ENCODE measurements at places on chromosomes 6 and 20.

- no peak for DNase-seq
These were observed 6.5 kb upstream of the BCAS4 start for GRCh38 chr20:50788045-50788991.

- peak; percentile 24 for DNase-seq
These were observed 201.8 kb upstream of the LRFN2 start for GRCh38 chr6:40788661-40789655.

- peak; percentile 75 for DNase-seq
These were observed 699 bp upstream of the HSPA1B start for GRCh38 chr6:31826793-31827285.

DNA sequence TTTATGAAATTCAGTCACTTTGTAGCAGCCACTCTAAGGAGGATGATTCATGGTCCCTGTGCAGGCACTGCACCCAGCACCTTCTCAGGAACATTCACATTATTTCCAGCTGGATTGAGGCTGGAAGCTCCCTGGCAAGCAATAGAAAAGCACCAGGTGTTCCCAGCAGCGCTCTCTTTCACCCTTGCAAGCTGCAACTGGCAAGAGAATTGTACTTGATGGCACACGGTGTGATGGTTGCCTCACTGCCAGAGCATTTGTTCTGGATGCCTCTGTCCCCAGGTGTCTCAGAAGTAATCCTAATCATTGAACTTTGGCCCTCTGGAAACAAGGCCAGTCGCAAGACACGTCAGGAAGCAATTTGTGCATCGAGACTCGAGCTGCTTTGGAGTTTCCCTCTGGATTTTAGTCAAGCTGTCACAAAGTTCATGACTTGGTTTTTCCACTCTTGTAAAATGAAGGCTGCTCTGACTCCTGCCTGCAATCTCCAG, 24.9 kb upstream of the PHACTR2 start:
- peak; percentile 15 for DNase-seq

All from occipital lobe (tissue), 3 donors.